ENCODE measurements at places on chromosomes 3 and 15. TPM values are rescaled to one million over a fixed set of nuclear protein-coding genes. Genes with fewer than 3 reads are reported as not detected.

MAP6D1 gene
- 0.33 TPM for total RNA-seq

DNA sequence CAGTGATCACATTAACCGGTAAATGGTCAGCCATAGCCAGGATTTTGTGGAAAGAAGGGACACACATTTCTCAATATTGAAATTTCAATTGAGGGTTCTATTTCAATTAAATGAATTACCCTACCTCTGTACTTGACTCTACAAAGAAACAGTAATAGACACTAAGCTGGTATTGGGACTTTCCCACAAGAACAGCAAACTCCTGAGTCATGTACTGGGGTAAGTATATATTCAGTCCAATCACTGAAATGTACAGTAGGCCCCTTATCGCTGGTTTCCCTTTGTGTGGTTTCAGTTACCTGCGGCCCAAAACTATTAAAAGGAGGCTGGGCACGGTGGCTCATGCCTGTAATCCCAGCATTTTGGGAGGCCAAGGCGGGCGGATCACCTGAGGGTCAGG is 17.6 kb downstream of the ASB14 start:
- no peak for DNase-seq

GRCh38 chr3:44013967-44014366 is 227.7 kb upstream of the TOPAZ1 start:
- DNase-seq: no peak

GRCh38 chr15:67880651-67881182 is 40.9 kb upstream of the RNU6-1 start:
- DNase-seq: no peak

GRCh38 chr3:177538048-177538749 is 340.9 kb upstream of the TBL1XR1 start:
- DNase-seq: no peak

DNA sequence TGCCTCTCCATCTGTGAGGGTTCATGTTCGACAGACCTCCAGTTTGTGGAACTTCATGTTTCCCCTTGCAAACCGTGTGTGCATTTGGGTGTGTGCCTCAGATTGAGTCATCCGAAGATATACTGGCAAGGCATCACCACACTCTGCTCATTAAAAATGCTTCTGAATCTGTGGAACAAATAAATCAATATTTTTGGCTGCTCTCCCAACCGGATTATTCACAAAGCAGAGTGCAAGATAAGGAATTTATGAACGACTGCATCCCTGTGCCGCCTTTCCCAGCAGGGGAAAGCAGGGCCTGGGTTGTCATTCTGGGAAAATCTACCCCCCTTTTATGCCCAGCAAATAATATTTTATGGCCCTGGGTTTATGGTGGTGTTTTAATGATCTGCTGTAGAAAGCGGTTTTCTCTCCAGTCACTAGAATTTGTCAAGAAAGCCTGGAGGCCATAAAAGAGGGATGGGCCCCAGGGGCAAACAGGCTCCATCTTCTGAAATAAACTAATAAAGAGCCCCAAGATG is 4.2 kb upstream of the WNT5A start:
- no peak for DNase-seq
